ENCODE measurements at places on chromosomes 1 and 21.

DNA sequence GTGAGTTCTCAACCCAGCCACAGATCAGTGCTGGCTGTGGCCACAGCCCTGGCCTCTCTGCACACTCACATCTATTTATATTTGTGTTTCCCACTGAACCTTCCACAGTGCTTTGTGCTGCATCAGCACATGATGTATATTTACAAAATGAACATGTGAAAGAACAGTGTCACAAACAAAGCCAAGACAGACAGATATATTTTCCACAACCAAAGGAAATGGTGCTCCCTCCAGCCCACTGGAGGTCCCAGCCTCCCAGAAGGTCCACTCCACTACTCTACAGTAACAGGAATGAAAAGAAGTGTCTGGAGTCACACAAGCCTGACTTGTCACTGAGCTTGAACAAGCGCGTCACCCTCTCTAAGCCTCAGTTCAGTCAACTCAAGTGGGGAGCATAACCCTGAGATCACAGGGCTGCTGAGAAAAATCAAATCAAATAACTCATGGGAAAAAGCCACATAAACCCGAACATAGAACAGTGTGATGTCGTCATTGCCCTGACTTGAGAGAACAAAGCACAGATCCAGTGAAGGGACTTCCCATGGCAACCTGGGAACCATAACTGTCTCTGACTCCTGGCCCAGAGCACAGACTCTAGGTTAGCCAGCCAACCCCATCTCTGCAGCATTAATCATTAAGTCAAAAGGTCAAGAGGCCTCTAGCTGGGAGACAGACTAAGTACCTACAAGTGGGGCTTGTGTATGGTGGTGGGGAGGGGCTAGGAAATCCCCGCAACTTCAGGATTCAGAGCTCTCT is 121.2 kb downstream of the TRABD2B start:
- DNase-seq: peak; percentile 70

GRCh38 chr1:208078752-208079151 is 165.4 kb downstream of the PLXNA2 start:
- DNase-seq: no peak

DNA sequence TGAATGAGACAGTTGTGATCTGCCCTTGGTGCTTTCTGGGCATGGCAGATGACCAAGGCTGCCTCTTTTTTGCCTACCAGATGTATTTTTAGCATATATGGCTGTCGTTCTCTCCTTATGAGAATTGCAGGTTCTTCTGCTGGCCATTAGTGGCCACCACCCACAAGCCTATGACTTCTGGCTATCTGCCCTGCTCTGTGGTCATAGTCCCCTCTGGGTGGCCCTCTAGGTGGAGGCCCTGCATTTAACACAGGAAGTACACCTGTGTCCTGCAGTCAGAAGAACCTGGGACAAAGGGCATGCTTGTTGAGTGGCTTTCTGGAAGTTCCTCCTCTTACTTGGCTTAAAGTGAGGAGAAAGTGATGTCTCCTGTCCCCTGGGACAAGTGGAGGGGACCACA is 6.5 kb downstream of the FCAMR start:
- no peak for DNase-seq

GRCh38 chr1:43991476-43992231 is at the start of gene CCDC24:
Gene CCDC24 (plus strand): TSS chr1:43991599. CDS start chr1:43991879, 280 bp downstream.
- DNase-seq: peak; percentile 92

Data from kidney (tissue), 22 donors.